ENCODE measurements at places on chromosomes 1 and 21.

DNA sequence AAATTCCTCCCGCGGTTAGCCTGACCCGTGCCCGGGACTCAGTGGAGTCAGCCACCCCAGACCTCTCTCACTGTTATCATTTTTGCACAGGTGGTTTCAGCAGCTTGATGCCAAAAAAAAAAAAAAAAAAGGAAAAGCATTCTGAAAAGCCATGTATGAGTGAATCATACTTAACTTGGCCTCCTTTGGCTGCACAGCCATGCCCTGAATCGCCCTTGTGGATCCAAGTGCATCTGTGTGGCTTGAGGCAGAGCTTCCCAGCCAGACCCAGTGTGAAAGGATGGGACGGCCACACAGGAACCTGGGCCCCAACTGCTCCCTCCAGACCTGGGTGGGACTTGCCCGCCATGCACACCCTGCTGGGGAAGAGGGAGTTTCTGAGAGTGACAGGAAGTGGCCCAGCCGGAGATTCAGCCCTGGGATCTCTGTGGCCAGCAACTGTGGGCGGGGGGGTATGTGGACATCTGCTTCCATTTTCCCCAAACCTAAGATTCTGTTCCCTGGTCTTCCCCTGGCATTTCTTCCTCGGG, 8.6 kb downstream of the YBEY start:
- DNase-seq, result no peak

DNA sequence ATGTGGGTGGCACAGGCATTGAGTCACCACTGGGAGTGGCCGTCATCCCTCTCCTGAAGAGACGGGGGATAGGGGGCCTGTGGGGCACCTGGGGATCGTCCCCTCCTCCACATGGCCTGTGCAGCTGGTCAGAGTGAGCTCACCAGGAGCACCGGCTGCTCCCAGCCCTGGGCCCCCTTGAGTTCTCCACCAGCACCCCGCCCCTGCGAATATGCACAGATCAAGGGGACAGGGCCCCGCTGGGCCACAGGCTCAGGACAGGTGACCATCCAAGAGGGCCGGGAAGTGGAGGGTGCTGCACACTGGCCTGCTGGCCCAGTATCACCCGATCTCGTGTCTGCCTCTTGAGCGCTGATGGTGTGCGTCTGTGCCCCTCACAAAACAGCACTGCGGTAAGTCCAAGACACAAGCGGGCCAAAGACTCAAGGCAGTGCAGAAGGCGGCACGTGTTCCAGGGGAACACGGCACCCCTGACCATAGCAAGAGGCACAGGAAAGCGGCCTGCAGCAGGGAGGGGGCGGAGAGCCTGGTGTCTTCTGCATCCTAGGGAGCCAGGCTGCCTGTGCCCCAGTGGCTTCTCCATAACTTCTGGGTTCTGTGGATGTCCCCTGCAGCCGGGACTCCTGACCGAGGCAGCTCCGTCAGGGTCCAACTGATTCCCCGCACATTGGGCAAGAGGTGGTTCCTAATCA, 18.1 kb upstream of the TSPEAR start:
- DNase-seq, result no peak

- DNase-seq, result no peak
These were observed 60.5 kb upstream of the CSF1 start for GRCh38 chr1:109850194-109850593.

DNA sequence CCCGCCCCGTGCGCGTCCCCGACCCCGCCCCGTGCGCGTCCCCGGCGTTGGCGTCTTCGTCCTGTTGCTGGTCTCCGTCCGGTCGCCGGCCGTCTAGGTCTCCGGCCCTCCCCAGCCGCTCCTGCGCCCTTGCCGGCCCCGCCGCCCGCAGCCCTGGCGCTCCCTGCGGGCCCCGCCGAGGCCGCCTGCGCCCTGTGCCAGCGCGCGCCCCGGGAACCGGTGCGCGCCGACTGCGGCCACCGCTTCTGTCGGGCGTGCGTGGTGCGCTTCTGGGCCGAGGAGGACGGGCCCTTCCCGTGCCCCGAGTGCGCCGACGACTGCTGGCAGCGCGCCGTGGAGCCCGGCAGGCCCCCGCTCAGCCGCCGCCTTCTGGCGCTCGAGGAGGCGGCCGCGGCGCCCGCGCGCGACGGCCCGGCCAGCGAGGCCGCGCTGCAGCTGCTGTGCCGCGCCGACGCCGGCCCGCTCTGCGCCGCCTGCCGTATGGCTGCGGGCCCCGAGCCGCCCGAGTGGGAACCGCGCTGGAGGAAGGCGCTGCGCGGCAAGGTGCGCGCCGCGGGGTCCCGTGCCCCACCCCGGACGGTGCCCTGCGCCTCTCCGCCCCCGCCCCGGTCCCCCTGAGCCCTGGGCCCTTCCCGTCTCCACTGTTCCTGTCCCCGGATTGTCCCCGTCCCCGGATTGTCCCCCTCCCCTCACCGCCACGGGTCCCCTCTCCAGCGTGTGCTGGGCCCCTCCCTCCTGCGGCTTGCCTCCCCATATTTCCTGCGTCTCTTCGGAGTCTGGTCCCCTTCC, at the start of gene RNF187:
Gene RNF187, plus strand, starts transcription at position 47 of the 789 bp plus-strand sequence.
- peak; percentile 52 for DNase-seq

- DNase-seq, result no peak
These were observed 9.8 kb downstream of the ETV3L start for GRCh38 chr1:157089789-157090188.

GRCh38 chr1:100034470-100034869, 64.7 kb downstream of the SLC35A3 start:
- peak; percentile 19 for DNase-seq

GRCh38 chr1:3965693-3966092, 65.6 kb upstream of the C1orf174 start:
- DNase-seq, result no peak

GRCh38 chr1:222420633-222421032, 127.3 kb downstream of the HHIPL2 start:
- DNase-seq, result no peak

- no peak for DNase-seq
These were observed 5.1 kb downstream of the CAPZB start for GRCh38 chr1:19480282-19480681.

- DNase-seq, result no peak
These were observed 30.5 kb downstream of the C4BPA start for GRCh38 chr1:207134581-207134980.

GRCh38 chr1:201779351-201779880, 49.5 kb upstream of the IPO9 start:
- DNase-seq, result no peak

DNA sequence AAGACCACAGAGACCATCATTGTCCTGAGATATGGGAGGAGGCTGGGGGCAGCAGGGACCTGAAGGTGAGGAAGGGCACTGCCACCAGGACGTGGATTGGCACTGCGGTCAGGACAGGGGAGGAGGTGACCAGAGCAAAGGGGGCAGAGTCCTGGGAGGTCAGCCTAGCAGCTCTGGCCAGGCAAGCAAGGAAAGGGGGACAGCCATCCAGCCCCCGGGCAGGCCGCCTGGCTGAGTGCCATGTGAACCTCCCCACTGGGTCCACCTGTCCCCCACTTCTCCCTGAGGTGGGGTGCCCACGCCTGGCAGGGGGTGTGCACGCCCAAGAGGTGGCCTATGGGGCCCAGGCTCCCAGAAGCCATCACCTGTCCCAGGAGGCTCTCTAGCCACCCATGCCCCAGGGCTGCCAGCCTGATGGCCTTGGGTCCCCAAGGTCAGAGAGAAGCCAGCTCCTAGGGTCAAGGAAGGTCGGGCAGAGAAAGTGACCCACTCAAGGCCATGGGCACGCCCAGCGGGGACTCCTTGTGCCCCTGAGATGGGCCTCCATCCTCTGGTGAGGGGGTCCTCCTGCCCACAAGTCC, 17.6 kb upstream of the PTTG1IP start:
- DNase-seq, result no peak

- no peak for DNase-seq
These were observed 858.0 kb downstream of the USP25 start for GRCh38 chr21:16587681-16588375.
